ENCODE measurements at places on chromosomes 11 and 22.

DNA sequence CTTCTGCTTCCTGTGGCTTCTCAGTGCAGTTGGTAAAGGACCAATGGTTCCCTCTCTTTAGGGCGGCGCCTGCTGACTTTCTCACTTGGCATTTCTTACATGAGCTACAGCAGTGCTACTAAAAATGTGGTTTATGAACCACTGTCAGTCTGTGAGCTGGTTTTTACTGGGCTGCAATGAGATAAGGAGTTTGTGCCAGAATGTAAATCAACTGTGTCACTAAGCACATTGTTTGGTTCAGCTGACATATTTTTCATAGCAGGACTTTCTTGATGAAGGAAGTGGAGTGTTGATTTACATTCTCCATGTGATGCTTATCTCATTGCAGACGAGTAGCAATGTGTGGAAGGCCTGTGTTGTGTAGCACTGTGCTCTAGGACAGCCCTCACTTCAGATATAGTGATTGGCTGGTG is 463.3 kb downstream of the SOX6 start:
- peak; percentile 35 for DNase-seq

- no peak for DNase-seq
These were observed 414 bp upstream of the PNPLA3 start for GRCh38 chr22:43923191-43923590.

- peak; percentile 45 for DNase-seq
These were observed 7.1 kb downstream of the SNU13 start for GRCh38 chr22:41681616-41682015.

- no peak for DNase-seq
These were observed 44.7 kb downstream of the AP2A2 start for GRCh38 chr11:970319-970871.

GRCh38 chr11:122661182-122661945 is 5.8 kb downstream of the UBASH3B start:
- no peak for DNase-seq

DNA sequence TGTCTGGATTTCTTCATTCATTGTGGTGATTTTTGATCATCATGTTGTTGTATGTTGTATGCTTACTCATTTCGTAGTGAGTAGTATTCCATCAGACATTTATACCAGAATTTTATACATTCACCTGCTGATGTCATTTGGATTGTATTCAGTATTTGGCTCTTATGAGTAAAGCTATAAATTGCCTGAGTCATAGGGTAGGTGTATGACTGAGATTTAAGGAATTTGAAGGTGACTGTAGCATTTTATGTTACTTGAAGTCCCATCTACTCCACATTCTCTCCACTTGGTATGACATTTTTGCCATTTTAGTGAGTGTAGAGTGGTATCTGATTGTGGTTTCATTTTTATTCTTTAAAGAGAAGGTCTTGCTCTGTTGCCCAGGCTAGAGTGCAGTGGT is 548.2 kb downstream of the TBC1D22A start:
- no peak for DNase-seq

- no peak for DNase-seq
These were observed 3.2 kb upstream of the PCF11 start for GRCh38 chr11:83153764-83154163.

- DNase-seq = peak; percentile 20
These were observed 30.1 kb upstream of the TNRC6B start for GRCh38 chr22:40147388-40148176.

Measured in K562 (cell line).